ENCODE measurements at places on chromosomes 3 and 15.

DNA sequence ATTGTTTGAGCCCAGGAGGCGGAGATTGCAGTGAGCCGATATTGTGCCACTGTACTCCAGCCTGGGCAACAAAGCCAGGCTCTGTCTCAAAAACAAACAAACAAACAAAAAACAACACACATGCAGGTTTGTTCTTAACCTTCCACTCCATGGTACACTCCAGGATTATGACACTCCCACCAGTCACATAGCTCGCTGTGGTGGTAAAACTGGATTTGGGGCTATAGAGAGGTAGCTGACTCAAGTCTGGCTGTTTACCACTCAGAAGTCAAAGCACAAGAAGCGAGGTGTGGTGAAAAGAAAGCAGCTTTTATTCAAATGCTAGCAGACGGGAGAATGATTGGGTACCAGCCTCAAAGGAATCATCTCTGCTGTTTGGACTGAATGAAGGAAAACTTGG is 49.0 kb upstream of the SIAH2 start:
- no peak for DNase-seq

GRCh38 chr3:139264375-139264774 is 79.4 kb upstream of the MRPS22 start:
- no peak for DNase-seq

GRCh38 chr15:69719527-69720240 is 267.1 kb downstream of the RPLP1 start:
- DNase-seq: no peak

DNA sequence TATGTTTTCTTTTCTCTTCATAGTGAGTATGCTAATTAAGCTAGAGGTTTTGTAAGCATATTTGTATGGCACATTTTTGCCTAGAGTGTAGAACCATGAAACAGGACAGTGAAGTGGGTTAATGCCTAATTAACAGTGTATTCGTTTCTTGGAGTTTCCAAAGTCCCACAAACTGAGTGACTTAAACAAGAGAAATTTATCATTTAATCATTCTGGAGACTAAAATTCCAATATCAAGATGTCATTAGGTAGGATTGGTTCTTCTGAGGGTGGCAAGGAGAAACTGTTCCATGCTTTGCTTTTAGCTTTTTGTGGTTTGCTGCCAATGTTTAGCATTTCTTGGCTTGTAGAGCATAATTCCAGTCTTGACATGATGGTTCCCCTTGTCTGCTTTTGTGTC is 734.2 kb downstream of the NAALADL2 start:
- DNase-seq: no peak

All from fibroblast of mammary gland (primary cell).